ENCODE measurements at places on chromosomes 4 and X. TPM values are rescaled to one million over a fixed set of nuclear protein-coding genes. Genes with fewer than 3 reads are reported as not detected.

TLR10 gene
- polyA plus RNA-seq: not detected

- DNase-seq: peak; percentile 13
These were observed 196.4 kb upstream of the RADX start for GRCh38 chrX:106415276-106415895.

- DNase-seq: no peak
These were observed 37.0 kb upstream of the KIT start for GRCh38 chr4:54620773-54621172.

DNA sequence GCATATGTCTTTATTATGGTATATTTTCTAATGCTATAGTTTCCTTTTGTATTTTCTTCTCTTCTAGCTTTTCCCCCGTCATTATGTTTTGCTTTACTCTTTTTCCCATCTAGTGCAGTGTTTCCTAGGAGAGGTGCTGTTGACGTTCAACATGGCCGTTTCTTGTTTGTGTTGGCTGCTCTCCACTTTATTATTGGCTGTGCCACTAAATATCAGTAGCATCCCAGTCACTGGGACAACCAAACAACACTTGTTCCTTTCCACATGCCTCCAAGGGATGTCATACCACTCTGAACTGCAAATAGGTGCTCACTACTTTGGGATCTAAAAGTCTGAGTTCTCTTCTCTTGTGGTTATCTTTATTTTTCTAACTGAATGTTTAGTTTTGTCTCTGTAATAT, 26.5 kb downstream of the GBA3 start:
- DNase-seq: no peak

DNA sequence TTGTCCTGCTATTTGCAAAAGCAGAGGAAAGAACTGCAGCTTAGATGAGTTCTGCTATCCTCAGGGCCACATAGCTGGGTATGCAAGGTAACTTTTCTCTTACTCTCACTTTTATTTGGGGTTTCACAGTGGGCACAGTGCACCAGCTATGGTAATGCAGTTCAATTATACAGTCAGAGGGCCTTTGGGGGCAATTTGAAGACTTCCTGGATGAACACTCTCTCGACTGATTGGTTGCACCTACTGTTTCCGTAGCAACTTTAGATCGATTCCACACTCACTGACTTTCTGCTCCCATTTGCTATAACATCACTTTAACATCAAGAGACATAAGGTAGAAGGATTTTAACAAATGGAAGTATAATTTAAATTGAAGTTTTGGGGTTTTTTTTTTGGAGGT, 128.6 kb downstream of the SLC39A8 start:
- no peak for DNase-seq

DNA sequence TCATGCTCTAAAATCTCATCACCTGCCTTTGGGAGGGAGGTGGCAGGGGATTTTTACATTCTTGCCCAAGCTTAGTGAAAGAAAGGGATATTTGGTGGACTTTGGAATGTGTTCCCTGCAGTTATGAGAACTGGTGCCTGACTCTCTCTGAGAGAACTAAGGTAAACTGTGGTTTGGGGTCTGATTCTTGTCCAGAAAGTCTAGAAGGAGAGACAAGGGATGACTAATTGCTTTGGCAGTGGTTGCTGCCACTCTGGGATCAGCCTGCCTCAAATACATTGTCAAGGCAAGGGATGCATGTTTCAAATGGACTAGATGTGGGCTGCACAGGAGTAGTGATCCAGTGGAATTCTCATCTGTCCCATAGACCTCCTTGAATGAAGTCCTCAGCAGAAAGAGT, 115.2 kb downstream of the DDIT4L start:
- DNase-seq: no peak

Measured in IMR-90 (cell line).